ENCODE measurements at places on chromosomes 3 and 15.

DNA sequence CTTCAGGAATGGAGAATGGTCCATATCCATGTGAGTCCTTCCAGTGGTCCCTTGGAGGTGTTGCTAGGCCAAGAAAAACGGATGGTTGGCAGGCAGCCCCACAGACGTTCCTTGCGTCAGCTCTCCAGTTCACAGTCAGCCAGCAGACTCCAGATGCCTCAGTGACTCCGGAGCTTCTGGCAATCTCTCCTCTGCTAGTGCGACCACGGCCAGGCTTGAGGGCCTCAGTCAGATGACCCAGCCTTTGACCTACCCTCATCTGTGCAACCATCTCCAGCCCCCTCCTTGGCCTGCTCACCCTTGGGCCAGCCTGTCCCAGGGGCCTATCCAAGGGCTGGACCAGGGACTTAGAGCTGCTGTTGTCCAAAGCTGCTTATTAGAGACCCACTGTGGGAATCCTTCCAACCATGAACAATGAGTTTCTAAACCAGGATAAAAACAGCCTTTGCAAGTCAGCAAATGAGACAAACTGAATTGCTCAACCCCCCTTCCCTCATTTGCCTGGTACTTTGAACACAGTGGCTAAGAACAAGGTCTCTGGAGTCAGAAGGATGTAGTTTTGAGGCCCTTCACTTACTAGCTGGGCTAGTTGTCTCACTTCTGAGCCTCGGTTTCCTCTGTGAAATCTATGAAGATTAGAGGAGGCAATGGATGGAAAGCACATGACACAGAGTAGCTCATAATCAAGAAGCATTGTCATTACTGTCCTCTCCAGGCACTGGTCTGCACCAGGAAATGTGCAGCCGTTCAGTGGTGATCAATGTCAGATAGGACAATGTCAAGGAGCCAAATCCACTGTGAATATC is 44.8 kb downstream of the ANP32A start:
- DNase-seq, result peak; percentile 89

GRCh38 chr15:91942720-91943394 is 89.3 kb downstream of the SLCO3A1 start:
- peak; percentile 87 for DNase-seq

- DNase-seq, result no peak
These were observed 111.8 kb upstream of the PROK2 start for GRCh38 chr3:71896751-71897150.

DNA sequence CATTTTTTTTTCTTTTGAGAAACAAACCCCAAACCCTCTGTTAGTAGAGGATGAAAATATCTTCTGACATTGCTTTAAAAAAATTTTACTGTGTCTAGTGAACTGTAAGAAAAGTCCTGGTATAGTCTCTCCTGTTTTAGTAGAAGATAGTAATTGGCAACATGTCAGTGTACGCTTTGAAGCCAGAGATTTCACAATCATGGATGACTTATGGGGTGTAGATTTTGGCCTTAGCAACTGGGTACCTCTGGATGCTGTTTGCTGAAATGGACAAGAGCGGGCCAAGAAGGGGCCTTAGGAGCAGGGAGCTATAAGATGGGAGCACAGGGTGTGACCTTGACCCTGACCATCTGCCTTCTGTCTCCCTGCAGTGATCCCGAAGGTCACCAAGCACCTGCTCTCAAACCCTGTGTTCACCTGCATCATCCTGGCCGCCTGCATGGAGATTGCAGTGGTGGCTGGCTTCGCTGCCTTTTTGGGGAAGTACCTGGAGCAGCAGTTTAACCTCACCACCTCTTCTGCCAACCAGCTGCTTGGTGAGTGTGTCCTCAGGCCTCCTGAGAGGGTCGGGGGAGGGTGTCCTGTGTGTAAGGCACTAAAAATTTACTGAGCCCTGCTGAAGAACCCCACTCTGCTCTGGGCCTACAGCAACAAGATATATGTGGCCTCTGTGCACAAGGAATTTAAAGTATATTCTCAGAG is 266.7 kb downstream of the SLCO3A1 start:
- no peak for DNase-seq

- no peak for DNase-seq
These were observed 1375.1 kb upstream of the ALCAM start for GRCh38 chr3:103991461-103992115.

DNA sequence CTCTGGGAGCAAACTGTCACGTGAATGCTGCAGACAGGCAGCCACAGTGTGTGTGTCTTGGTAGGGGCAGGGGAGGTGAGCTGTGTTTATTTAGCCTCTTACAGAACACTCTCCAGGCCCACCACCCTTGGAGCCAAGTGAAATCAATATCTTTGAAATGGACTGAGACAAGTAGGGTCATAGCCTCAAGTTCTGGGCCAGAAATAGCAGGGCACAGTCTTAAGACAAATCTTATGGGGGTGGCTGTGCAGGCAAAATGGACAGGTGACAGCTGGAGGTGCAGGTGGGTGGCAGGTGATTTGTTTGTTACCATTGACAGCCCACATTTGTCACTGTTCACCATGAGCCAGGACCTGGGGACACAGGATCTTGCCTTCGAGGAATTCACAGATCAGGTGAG is 93.6 kb upstream of the NMNAT3 start:
- DNase-seq, result no peak

GRCh38 chr15:74036271-74037170 is 42.0 kb downstream of the PML start:
- no peak for DNase-seq

DNA sequence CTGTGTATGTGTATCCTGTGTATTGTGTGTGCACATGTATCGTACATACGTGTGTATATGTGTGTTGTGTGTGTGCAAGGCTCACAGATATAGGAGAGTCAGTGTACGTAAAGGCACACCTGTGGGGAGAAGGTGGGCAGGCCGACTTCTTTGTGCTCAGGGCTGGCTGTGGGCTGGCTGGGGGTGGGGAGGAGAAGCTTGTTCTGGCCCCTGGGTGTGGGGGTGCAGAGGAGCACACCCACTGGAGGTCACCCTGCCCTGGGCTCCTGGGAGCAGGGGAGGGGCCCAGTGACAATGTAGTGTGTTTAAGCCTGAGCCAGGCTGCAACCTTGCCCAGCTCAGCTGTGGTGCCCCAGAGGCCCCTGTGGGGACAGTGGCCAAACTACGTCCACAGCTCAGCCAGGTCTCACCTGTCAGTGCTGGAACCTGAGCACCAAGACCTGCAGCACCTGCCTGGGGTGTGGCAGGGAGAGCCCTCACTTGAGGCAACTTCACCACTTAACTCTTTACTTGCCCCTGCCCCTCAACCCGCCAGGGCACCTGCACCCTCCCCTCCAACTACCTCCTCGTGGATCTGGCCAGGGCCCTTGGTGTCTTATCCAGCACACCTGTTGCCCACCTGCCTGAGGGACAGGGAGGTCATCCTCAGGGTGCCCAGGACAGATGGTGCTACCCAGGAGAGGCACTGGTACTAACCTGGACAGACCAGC is 2.6 kb upstream of the HHATL start:
- DNase-seq, result peak; percentile 74

DNA sequence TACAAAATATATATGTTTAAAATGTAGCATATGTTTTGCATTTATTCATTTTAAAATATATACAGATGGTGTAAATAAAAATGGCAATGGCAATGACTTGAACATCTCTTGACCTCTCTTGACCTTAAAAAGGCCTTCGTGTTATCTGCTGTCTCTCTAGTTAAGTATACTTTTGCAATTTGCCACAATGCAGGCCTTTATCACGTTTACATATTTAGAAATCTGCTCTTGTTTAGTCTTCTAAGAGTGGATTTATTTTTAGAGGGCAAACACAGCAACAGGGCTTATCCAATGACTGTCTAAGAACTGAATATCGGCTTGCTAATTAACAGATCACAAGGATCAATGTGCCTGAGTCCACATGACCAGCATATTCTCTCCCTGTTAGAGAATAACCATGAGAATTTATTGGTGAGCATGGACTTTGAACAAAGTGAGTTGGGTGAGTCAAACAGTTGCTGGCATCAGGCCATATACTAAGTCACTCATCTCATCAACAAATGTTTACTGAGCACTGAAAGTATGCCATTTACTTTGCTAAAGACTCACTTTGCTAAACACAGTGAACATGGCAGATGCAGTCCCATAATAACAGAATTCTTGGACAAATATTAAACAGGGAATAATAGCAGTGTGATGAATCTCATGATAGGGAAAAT is 48.2 kb downstream of the MDFIC2 start:
- no peak for DNase-seq

- DNase-seq, result no peak
These were observed 99.8 kb downstream of the MEGF11 start for GRCh38 chr15:66153549-66154415.

GRCh38 chr3:50642382-50642781 is 25.4 kb downstream of the MAPKAPK3 start:
- no peak for DNase-seq

- DNase-seq, result no peak
These were observed 637.9 kb downstream of the PLOD2 start for GRCh38 chr3:145522893-145523651.

GRCh38 chr3:111979434-111980038 is 710 bp downstream of the ABHD10 start:
- DNase-seq, result no peak

GRCh38 chr3:136305879-136306278 is 55.7 kb downstream of the PCCB start:
- no peak for DNase-seq

GRCh38 chr15:99613887-99614647 is 48.3 kb downstream of the MEF2A start:
- DNase-seq, result no peak

DNA sequence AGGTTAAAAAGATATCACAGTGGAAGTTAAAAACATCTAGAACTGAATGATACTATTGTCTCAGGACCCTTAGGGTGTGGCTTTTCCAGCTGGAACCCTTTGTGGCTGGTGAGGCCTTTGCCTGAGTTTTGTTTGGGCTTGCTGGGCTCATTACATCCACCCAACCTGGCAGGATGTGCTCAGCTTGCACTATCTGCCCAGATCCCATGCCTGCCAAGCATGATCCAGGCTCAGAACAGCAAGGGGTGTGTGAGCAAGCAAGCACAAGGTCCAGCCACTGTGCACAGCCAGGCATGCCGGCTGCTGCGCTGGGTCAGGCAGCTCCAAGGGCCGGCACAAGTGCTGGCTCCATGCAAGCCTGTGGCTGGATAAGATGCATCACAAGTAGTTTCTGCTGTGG is 512.7 kb upstream of the CDIN1 start:
- no peak for DNase-seq

GRCh38 chr3:59246719-59247401 is 197.0 kb upstream of the CFAP20DC start:
- no peak for DNase-seq

- no peak for DNase-seq
These were observed 27.9 kb upstream of the PRTG start for GRCh38 chr15:55770806-55771205.

GRCh38 chr3:141407047-141407446 is 38.7 kb downstream of the ZBTB38 start:
- DNase-seq, result no peak

DNA sequence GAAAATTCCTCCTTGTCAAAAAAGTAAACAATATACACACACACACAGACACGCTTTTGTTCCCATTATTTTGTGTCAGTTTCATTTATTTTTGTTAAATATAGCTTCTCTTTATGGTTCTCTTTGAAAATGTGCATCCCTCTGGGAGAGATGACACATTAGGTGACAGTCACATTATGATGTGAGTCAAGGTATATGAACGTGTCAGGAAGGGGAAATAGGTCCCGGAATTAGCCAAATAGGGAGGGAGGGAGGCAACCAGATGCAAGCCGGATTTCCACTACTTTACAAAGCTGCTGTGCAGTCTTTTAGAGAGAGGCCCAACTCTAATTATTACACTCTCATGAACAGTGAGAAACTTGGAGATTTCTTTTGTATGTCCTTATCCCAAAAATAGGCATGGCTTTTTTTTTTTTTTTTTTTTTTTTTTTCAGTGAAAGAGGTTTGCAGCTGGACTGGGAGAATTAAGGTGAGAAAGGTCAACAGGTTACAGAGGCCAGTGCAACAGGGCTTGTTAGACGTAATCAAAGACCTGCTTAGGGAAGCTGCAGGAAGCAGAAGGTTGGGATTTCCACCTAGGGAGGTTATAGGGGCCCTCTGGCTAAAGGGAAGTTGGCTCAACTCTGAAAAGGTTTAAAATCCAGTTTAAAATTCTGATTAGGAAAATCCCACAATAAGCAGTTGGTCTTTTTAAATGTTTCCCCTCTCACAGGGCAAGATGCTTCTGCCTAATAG is 240.5 kb upstream of the UBE2E1 start:
- DNase-seq, result no peak

DNA sequence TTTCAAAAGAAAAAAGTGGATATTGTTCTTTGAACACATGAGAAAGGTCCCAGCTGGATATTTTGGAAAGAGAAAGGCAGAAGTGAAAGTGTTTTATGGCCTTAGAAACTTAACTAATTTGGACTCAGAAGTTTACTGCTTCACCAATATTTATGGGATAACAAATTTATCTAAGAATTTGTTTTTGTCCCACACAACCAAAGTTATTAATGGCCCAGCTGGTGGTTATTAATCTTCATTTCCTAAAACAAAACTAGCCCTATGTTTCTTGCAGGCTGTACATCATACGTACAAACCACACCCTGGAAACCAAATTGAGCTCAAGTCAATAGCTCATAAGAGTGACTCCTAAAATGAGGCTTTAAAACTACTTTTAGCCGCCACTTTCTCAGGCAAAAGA is 372.9 kb upstream of the LMCD1 start:
- DNase-seq, result no peak

DNA sequence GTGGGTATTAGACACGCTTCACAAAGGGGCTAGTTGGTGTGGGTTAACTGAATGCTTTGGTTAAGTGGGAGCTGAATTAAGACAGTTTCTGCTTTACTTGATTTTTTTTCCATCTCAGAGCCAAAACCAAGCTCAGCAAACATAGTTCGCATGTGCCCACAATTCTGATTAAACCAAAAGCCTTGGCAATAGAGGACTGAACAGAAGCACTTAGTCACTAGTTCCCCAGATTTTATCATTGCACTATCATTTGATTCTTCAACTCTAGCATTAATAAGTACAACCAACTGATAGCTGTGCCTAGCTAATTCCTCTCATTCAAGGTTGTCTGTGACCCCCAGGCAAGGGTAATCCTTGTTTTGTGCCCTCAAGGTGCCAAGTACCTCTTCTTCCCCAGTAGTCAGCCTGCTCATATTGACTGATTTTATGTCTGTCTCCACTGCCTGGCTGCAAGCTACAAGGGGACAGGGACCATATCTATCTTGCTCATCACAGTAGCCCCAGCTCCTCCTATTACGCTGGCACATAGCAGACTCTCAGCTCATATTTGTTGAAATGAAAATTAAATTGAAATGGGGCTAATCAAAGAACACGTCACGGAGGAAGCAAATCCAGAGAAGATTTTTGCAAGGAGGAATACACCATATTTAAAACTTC is 9.9 kb upstream of the ARHGEF3 start:
- no peak for DNase-seq

- no peak for DNase-seq
These were observed 28.2 kb downstream of the ARIH1 start for GRCh38 chr15:72502220-72502809.
